ENCODE measurements at places on chromosomes 12 and 14.

GRCh38 chr12:31687101-31687527 is 27.6 kb downstream of the ETFBKMT start:
- no peak for DNase-seq
- no peak overlapping the region for H3K4me3 ChIP-seq
- no peaks in the 10 kb centered on the region for H3K4me1 ChIP-seq
- H3K27ac ChIP-seq = no peak overlapping the region
- no peaks in the 10 kb centered on the region for H3K27me3 ChIP-seq

GRCh38 chr12:11978726-11979384 is 91.9 kb upstream of the BCL2L14 start:
- DNase-seq = no peak
- H3K27me3 ChIP-seq = no peaks in the 10 kb centered on the region
- H3K36me3 ChIP-seq = no peaks in the 10 kb centered on the region
- no peaks in the 10 kb centered on the region for H3K4me1 ChIP-seq
- no peak overlapping the region for H3K27ac ChIP-seq

DNA sequence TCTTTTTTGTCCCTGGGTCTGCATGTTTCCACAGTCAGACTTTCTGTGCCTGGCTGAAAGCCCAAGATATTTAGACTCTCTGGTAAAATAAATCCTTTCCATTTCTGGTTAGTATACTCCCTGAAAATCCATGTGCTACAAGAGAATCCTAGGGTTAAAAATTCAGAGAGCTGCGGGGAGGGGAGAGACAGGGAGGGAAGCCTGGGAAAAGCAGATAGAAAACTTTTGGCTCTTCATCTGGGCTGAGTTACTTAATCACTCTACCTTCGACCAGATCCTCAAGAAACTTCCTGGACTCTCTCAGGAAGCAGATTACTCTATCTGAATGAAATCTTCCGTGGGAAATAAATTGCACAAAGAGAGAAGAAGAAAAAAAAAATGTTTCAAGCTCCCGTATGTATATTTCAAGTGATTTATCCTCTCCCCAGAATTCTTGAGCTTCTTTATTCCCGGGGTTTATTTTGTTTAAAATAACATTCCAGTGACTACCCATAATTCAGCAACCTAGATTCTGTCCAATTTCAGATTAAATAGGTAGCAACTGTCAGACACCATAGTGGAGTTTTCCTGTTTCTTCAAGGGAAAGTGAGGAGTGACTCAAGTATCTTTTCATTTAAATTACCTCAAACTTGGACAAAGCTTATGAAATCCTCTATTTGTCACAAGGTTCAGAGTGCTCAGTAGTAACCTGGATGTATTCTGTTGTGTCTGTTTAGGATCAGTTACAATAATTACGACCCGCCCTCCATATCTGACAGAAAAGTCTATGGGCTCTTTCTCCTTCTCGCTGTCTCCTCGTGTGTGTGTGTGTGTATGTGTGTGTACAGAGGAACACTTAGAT is 163.7 kb downstream of the MYRFL start:
- no peaks in the 10 kb centered on the region for H3K36me3 ChIP-seq
- no peaks in the 10 kb centered on the region for H3K27me3 ChIP-seq
- peak overlapping the region; percentile 72 for H3K27ac ChIP-seq
- peaks cover 21% of the 10 kb centered on the region for H3K4me1 ChIP-seq

GRCh38 chr12:105233041-105233905 is 2.7 kb downstream of the APPL2 start:
- no peak for DNase-seq
- H3K27me3 ChIP-seq = no peaks in the 10 kb centered on the region
- peaks cover 64% of the 10 kb centered on the region for H3K4me1 ChIP-seq
- H3K36me3 ChIP-seq = no peaks in the 10 kb centered on the region
- H3K4me3 ChIP-seq = no peak overlapping the region

GRCh38 chr12:24231298-24231697 is 281.8 kb upstream of the SOX5 start:
- H3K4me1 ChIP-seq = no peaks in the 10 kb centered on the region
- no peaks in the 10 kb centered on the region for H3K27me3 ChIP-seq
- H3K36me3 ChIP-seq = no peaks in the 10 kb centered on the region
- H3K27ac ChIP-seq = no peak overlapping the region
- H3K4me3 ChIP-seq = no peak overlapping the region

GRCh38 chr14:67934862-67935261 is 115.3 kb downstream of the RAD51B start:
- peaks cover 7% of the 10 kb centered on the region for H3K4me1 ChIP-seq
- H3K36me3 ChIP-seq = no peaks in the 10 kb centered on the region
- DNase-seq = no peak
- H3K27ac ChIP-seq = no peak overlapping the region
- no peak overlapping the region for H3K4me3 ChIP-seq

DNA sequence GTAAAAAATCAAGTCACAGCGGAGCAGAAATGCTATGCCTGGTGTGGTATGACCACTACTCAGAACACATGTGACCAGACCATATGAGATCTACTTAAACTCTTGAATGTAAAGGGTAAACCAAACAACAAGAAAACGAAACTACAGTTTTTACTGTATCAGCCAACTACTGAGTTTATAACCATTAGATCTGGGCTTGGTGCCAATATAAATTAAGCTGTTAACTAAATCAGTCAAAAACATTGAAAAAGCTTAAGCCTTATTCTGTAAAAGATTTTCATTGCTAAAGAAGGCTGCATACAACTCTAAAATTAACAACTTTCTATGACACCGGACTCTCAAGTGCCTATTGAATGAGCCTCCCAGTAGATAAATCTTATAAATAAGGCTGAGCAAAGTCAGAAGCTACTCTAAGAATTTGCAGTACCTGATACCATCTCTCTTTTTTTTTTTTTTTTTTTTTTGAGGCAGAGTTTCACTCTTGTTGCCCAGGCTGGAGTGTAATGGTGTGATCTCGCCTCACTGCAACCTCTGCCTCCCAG is 35.4 kb downstream of the SPTLC2 start:
- H3K27me3 ChIP-seq = no peaks in the 10 kb centered on the region
- peak overlapping the region; percentile 48 for H3K27ac ChIP-seq
- peaks cover 44% of the 10 kb centered on the region for H3K4me1 ChIP-seq

DNA sequence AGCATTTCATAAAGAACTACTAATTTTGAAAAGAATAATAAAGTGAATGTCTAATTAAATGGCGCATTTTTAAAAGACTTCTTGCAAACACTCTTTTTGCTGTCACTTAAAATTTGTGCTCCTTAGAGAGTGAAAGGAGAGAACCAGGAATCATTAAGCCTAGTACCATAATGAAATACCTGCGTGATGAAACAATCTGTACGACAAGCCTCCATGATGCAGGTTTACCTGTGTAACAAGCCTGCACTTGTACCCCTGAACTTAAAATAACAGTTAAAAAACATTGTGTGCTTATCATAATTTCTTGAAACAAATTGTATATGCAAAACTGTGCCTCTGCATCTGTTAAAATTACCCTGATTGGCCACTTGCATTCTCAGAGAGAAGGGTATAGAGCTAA is 108.1 kb downstream of the MGAT4C start:
- no peaks in the 10 kb centered on the region for H3K4me1 ChIP-seq
- no peak overlapping the region for H3K27ac ChIP-seq
- no peak overlapping the region for H3K4me3 ChIP-seq
- no peaks in the 10 kb centered on the region for H3K27me3 ChIP-seq
- H3K36me3 ChIP-seq = no peaks in the 10 kb centered on the region

DNA sequence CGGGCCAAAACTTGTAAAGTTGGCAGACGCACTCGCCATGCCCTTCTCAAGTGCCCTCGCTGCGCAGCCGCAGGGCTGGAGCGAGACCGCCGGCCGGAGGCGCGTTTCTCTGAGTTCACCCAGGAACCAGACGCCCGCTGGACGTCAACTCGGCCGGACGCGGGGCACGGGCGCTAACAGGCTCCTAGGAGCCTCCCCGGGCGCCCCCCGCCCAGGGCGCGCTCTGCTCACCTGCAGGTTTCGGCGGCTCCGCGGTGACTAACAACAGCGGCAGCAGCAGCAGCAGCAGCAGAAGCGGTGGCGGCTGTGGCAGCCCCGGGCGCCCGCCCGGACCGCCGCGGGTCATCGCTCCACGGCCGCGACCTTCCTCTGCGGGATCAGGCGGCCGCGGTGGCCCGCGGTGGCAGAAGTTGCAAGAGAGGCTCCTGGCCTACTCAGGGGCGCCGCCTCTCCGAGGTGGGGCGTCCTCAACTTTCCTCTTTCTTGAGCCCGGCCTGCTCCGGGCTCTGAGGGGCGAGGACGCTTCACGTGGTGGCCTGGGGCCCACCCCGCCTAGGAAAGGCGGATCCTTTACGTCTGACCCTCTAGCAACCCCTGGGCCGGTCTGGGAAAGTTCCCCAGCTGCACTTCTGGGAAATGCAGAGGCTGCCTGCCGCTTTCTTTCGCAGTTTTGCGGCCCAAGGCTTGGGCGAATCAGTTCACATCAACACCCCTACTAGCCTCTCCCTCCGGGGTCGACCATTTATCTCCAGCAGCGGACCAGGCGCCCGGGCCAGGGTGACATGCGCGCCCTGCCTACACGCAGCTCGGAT is at the start of gene PLBD1:
TSS of gene PLBD1 (minus strand) at position 533 of the 812 bp plus-strand sequence. CDS start at position 346, 187 bp downstream.
- peak; percentile 81 for DNase-seq
- H3K4me1 ChIP-seq = peaks cover 29% of the 10 kb centered on the region
- no peaks in the 10 kb centered on the region for H3K36me3 ChIP-seq

DNA sequence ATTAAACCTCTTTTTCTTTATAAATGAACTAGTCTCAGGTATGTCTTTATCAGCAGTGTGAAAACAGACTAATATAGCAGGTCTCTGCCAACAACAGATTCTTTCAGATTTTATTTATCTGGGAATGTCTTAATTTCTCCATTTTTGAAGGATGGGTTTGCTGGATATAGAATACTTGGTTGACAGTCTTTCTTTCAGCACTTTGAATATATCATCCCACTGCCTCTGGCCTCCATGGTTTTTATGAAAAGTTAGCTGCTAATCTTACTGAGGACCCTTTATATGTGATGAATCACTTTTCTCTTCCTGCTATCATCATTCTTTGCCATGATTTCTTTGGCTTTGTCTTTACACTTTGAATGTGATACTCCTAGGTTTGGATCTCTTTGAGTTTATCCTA is 148.0 kb downstream of the ANO6 start:
- H3K27me3 ChIP-seq = no peaks in the 10 kb centered on the region
- H3K36me3 ChIP-seq = peaks cover 31% of the 10 kb centered on the region
- H3K4me1 ChIP-seq = peaks cover 1% of the 10 kb centered on the region
- no peak overlapping the region for H3K4me3 ChIP-seq
- DNase-seq = no peak

- DNase-seq = no peak
- H3K4me1 ChIP-seq = no peaks in the 10 kb centered on the region
- H3K36me3 ChIP-seq = no peaks in the 10 kb centered on the region
- H3K27ac ChIP-seq = no peak overlapping the region
These were observed 330.8 kb downstream of the SOX5 start for GRCh38 chr12:23618718-23619117.

DNA sequence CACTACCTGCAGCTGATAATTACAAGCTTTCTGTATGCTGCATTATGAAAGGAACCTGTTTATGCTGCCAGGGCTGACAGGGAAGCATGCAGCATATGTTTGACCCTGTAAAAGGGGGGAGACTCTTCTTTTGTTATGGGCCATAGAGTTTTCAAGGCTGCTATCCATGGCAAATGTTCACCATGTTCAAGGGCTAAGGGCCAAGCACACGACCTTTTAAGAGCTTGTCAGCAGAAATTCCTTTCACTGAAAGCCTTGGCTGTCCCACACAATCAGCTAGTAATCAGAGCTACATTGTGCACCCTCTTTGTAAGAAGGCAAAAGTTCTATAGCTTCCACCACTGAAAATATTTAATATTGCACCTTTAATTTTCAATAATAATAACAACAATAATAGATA is 74.2 kb upstream of the MBIP start:
- no peak overlapping the region for H3K4me3 ChIP-seq
- H3K27me3 ChIP-seq = no peaks in the 10 kb centered on the region
- H3K36me3 ChIP-seq = no peaks in the 10 kb centered on the region
- no peaks in the 10 kb centered on the region for H3K4me1 ChIP-seq
- no peak overlapping the region for H3K27ac ChIP-seq
- DNase-seq = no peak

- no peak for DNase-seq
- H3K27me3 ChIP-seq = no peaks in the 10 kb centered on the region
- no peaks in the 10 kb centered on the region for H3K36me3 ChIP-seq
- H3K4me1 ChIP-seq = no peaks in the 10 kb centered on the region
These were observed 188.7 kb upstream of the TMEM260 start for GRCh38 chr14:56390859-56391258.

DNA sequence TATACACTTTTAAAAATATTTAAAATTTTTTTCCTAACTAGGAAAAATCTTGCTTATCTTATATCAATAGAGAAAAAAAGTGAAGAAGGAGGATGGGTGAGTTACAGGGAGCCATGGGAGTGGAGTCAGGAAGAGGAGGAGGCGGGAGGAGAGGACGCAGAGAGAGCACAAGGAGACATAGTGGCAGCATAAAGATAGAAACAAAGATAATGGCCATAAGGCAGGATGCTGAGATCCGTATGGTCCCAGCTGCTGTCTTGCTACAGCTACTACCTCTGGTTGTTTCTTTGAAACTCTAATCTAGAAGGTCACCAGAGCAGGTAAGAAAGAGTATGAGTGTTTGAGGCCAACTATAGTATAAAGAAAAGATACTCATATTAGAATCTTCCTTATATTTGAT is 2.6 kb upstream of the SOX5 start:
- no peak for DNase-seq
- H3K4me3 ChIP-seq = no peak overlapping the region
- no peaks in the 10 kb centered on the region for H3K4me1 ChIP-seq
- H3K36me3 ChIP-seq = no peaks in the 10 kb centered on the region
- no peak overlapping the region for H3K27ac ChIP-seq
- no peaks in the 10 kb centered on the region for H3K27me3 ChIP-seq

- H3K4me3 ChIP-seq = no peak overlapping the region
- no peaks in the 10 kb centered on the region for H3K4me1 ChIP-seq
- H3K36me3 ChIP-seq = no peaks in the 10 kb centered on the region
- no peaks in the 10 kb centered on the region for H3K27me3 ChIP-seq
- H3K27ac ChIP-seq = no peak overlapping the region
These were observed 256.7 kb downstream of the SUDS3 start for GRCh38 chr12:118633071-118633470.

GRCh38 chr12:104615048-104615561 is 158.4 kb downstream of the CHST11 start:
- H3K27ac ChIP-seq = peak overlapping the region; percentile 35
- H3K4me1 ChIP-seq = no peaks in the 10 kb centered on the region
- H3K27me3 ChIP-seq = no peaks in the 10 kb centered on the region
- peaks cover 3% of the 10 kb centered on the region for H3K36me3 ChIP-seq
- peak; percentile 48 for DNase-seq
